MV-4-11 (cell line): ENCODE measurements at places on chromosomes 1 and 21.

- DNase-seq, result peak; percentile 92
Measured at GRCh38 chr21:34745557-34746255, 76.9 kb downstream of the CLIC6 start.

DNA sequence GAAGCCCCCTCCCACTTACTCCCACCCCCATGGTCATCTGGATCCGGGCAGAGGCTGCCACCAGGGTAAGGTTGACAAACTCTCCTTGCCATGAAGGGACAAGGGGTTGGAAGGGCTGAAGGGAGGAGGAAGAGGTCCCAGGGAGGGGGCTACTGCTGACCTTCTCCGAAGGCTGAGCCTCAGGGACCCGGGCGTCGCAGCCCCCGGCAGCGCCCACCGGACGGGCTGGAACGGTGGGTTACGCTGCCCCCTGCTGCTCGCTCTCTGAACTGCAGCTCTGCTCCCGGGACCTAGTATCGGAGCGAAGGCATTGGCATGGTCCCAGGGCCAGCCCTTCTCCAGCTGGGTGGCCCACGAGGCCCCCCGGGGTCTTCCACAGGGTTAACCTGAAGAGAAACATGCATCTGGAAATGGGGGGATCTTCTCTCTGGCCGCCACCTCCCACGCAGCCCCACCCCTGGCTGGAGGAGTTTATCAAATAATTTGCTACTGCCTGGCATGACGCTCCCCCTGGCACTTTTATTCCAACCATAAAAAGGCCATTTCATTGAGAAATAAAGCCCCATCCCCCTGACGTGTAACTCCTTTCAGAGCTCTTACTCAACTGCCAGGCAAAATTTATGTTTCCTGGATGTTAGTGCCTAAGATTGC lies 70.4 kb upstream of the TARDBP start:
- no peak for DNase-seq

GRCh38 chr1:239914751-239915231 lies 176.9 kb upstream of the FMN2 start:
- DNase-seq, result peak; percentile 78

DNA sequence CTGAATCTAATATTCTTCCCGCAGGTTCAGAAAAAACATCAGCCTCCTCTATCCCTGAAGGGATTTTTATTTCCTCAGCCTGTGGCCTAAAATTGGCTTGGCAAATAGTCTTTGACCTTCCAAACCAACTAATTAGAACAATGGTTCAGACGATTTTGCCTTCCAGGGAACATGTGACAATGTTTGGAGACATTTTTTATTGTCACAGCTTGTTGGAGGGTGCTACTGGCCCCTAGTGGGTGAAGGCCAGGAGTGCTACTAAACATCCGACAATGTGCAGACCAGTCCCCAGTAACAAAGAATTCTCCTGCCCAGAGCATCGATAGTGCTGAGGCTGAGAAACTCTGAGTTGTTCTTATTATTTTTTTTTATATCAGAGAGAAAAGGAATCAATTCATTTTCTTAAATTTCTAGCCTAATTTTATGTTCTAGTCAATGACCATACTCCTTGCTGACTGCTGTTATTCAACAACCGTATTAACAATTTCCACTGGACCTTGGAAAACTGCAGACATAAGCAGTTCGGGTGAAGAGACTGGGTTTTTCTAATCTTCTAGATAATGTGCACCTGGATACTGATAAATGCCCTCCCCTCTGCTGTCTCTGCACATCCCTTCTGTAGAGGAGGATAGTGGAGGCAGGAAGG lies 280.7 kb downstream of the LMX1A start:
- peak; percentile 31 for DNase-seq
